Activated CD4-positive, alpha-beta T cell treated with anti-CD3 and anti-CD28 coated beads, Interleukin-2, amount 10 ng/mL, durations not matched to agents 24 days and 14 days (primary cell): ENCODE measurements at places on chromosomes 12 and 14.

DNA sequence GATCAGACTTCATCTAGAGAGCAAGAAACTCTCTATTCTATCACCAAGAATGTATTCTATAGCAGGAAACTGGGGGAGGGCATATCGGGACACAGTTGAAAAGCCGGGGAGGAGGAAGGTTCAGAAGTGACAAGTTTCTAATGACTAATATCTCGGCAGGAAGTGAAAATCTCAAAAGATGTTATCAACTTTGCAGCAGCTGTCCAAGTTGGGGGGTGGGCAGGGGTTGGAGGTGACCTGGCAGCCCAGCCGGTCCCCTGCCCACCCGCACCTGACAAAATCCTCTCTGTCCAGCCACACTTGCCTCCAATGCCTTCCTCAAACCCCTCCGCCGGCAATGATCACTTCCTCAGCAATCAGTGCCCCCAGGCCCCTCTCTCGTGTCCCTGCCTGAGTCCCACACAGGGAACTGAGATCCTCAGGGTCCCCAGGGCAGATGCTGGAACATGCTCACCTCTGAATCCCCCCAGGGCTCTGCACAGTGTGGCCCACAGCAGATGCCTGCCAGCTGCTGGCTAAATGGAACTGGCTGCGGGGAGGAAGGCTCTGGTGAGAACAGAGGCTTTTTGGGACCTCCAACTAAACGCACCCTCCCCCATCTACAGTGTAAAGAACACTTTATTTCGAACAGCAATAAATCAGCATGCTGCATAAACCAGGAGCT, 43.9 kb downstream of the CCDC88C start:
- peak; percentile 84 for DNase-seq

GRCh38 chr14:90693413-90693812, 122.8 kb downstream of the TTC7B start:
- DNase-seq, result peak; percentile 44

DNA sequence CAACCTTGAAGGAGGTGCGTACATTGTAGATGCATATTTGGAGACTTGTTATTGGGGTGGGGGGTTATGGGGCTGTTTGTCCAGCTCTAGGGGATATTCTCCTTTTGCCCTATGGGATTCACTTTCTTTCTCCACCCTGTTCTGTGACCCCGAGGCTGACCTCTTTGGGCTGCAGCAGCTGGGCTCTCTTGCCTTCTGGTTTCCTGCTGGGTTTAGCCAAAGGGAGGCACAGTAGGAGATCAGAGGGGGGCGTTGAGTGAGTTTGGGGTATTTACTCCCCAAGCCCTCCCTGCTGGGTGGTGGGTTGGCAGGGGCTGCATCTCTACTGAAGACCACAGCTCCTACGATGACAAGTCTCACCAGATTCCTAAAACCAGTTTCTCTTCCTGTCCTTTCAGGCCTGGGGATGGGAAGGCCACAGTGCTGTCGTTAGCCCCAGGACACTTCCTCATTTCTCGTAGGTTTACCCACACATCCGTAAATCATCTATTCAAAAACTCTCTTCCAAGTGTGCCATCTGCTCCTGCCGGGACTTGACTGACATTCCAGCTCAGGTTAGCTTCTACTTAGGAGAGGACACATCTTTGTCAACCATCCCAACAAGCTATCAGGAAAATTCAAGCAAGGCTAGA, 127.1 kb downstream of the TMEM30B start:
- no peak for DNase-seq

- no peak for DNase-seq
These were observed 141.3 kb downstream of the SMOC1 start for GRCh38 chr14:70020352-70021170.

DNA sequence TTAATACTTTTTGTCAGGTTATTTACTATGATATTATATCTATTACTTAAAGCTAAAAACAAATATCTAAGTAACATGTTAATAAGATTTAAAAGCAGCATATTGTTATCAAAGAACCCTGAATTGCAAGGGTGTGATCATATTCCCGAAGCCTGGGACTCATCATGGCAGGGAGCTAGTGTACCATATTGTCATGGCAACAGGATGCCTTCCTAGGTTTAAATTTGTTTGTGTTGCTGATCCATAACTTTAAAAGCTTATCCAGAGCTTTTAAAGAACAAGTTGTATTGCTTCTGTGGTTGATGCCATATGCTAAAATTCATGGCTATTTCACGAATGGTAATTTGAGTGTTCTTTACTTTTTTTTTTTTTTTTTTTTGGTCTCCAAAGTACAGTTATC, 500.5 kb downstream of the NAV3 start:
- DNase-seq, result no peak

GRCh38 chr12:52205612-52206303, 13.9 kb upstream of the KRT80 start:
- no peak for DNase-seq

DNA sequence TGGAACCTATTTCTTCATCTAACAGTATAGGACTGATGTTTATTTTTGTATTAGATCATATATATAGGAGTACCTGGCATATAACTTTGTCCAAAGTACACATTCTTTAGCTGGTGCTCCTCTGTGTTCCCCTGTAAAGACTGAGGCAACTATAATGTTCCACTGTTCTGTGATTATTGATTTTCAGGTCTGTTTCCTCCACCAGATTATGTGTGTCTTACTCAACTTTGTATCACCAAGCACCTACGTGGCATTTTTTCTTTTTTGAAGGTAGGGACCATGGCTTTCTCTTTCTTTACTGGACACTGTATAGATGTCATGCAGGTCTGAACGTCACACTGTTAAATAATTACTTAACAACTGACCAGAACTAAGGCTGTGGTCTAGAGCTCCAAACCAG, 29.3 kb downstream of the BICD1 start:
- DNase-seq, result no peak

DNA sequence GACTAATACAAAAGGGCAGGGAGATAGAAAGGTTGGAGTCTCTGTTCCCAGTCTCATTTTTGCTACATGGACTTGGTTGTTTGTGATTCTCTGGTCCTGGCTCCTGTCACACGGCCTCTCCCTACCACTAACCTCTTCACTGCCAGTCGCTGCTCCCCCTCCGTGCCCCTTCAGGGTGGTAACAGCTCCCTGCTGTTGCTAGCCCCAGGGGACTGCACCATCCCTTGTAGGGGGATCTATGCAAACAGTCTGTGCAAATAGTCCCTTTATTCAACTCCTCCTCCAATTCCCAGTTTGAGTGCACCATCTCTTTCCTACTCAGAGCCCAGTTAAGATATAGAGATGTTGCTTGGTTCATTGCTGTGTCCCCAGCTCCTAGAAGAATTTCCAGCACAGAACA, 51.1 kb downstream of the CCDC60 start:
- no peak for DNase-seq

DNA sequence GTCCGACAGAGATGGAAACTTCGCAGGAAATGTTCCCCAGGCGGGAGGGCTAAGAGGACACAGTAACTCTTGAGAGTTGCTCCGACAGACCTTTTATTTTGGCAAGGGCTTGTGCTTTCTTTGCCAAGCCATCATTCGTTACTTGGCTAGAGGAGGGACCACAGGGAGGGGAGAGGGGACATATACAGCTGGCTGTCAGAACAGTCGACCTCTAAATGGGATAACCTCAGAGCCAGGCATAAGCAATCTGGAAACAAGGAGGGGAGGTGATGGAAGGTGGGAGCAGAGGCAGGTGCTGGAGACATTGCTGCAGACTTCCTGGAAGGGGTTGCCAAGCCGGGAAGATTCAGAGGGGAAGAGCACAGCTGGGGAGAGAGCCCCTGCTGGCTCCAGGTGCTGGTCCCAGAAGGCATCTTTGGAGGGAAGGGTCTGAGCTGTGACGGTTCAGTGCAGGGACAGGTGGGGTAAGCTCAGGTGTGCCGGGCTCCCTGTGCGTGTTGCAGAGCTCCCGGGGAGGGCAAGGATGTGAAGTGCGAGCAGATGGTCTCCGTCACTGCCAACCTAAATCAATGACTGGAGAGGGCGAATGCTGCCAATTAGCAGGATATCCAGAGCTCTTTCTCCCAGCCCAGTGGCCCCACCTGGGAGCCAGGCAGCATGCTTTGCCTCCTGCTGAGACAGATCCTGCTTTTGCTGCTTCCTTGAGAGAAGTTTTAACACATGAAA, 50.1 kb downstream of the CHST11 start:
- DNase-seq, result no peak

- no peak for DNase-seq
These were observed 71.5 kb downstream of the RESF1 start for GRCh38 chr12:32030676-32031075.

DNA sequence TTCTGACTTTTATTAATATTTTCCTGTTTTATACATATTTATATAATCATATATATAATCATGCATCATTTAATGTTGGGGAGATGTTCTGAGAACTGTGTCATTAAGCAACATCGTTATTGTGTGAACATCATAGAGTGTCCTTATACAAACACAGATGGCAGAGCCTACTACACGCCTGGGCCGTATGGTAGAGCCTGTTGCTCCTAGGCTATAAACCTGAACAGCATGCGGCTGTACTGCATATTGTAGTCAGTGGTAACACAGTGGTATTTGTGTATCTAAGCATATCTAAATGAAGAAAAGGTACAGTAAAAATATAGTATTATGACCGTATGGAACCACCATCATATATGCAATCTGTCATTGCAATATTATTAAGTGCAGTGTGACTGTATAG, 44.7 kb upstream of the BCL7A start:
- no peak for DNase-seq

DNA sequence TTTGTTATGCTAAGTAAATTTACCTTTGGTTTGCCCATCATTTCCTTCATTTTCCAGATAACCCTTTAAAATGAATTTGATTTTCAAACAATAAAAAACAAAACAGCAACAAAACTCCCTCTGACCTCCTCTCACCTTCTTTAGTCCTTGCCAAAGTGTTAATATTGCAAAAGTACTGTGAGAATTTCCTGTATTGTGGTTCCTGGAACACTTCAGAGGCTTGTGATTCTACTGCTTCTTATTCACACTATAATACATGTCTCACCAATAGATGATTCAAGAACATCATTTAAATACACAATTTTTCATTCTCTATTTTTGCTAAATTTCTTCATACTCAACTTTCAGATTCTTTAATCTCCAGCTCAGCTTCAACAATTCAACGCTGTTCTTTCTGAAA, at the start of gene KLRD1:
KLRD1 (plus strand) TSS at position 241 of the 400 bp plus-strand sequence. CDS start 208 bp downstream, outside the sequence.
- DNase-seq, result no peak
